NCI-H1105 treated with DMSO at 0.1 percent for 48 hours (cell line): ENCODE measurements at places on chromosomes 7 and 10.

DNA sequence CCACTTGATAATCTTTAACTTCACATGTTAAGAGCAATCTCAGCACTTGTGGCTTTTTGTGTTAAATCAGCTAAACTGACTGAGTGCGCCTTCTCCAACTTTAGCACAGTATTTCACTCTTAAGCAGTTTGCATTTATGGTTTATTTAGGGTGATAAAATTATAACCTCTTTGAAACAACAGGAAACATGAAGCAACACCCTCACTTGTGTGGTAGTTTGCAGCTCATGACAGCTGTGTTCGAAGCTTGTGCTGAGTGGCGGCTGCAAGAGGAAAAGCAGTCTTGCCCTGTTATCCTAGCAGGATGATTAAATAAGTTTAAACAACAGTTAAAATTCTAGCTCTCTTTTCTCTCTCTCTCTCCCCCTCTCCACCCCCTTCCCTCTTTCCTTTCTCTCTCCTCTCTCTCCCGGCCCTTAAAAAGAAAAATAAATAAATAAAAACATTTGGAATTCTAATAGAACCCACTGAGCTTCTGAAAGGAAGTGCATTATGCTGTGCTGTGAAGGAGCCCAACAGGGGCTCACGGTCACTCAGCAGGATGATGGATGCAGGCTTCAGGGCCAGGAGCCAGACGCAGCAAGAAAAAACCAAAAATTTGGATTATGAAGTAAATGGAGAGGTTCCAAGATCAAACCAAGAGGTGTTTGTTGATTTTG lies 25.2 kb downstream of the OGDH start:
- no peak for DNase-seq

GRCh38 chr10:103576076-103576471 lies 82.6 kb downstream of the NEURL1 start:
- no peak for DNase-seq

DNA sequence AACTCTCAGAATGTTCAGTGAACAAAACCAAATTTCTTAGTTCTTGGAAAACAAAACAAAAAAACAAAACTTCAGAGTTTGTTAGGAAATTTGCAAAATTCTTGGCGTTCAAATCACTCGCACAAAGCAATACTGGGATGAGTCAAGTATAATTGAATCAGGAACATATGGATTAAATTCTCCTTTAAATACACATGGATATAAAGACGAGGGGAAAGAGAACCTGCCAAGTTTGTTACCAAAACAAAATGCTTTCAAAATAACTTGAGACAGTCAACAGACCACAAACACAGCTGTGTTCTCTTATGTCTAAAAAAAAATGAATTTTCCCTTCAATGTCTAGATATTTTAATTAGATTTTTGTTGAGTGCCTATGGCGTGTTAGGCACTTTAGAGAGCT lies 93.5 kb upstream of the MPP7 start:
- DNase-seq: no peak

GRCh38 chr7:100430493-100431285 lies 1.1 kb downstream of the MEPCE start:
- no peak for DNase-seq

DNA sequence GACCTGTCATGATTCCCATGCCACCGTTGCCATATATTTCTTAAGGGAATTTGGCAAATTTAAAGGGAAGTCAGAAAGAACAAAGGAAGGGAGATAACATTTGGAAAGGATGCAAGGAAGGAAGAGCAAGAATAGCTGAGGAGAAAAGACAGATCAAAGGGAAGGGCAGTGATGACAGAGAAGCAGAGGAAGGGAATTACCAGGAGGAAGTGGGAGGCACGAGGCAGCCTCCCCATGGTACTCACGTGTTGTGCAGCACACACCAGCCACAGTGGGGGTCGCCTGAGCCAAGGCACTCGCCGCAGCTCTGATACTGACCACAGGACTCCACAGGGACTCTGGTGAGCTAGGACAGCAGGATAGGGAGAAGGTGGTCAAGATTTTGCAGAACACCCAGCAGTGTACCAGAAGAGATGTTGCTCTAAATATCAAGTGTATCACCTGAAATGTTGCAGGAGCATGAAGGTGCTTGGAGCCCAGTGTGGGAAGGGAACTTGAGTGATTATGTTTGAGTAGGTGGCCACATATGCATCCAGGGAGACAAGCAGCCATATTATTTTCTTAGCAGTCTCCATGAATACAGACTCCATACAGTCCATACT lies 335.3 kb downstream of the PLXNA4 start:
- no peak for DNase-seq

DNA sequence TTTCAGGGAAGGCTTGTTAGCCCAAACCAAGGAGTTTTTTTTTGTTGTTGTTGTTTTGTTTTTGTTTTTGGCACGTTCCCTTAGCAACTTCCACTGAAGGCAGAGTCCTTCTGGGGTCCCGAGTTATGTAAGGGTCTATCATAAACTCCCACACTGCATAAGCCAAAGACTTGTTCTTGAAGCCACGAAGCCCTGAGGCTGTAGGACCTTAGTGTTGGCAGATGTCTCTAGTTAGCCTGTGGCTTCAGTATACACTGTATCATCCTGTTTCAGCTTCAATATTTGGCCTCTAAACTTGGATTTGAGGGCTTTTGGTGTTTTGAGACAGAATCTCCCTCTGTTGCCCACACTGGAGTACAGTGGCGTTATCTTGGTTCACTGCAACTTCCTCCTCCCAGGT lies 13.6 kb downstream of the KPNA7 start:
- DNase-seq: no peak

GRCh38 chr10:95314192-95314918 lies 23.6 kb upstream of the PDLIM1 start:
- DNase-seq: no peak

DNA sequence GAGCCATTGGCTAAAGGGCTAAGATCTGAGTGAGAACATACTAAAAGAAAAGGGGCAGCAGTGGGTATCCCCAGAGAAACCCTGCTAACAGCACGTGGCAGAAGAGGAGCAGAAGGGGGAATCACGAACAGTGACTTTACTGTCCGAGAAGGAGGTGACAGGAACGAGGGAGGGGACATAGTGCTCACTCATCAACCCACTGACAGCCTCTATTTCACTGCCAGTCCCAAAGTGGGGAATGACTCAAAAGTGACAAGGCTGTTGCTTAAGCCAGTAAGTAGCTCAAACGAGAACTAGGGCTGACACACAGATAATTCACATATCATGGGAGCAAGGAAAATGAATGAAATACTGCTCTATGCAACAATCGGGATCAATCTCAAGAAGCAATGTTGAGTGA lies 92.7 kb downstream of the RSU1 start:
- no peak for DNase-seq

GRCh38 chr7:15068324-15068723 lies 165.8 kb upstream of the DGKB start:
- no peak for DNase-seq

DNA sequence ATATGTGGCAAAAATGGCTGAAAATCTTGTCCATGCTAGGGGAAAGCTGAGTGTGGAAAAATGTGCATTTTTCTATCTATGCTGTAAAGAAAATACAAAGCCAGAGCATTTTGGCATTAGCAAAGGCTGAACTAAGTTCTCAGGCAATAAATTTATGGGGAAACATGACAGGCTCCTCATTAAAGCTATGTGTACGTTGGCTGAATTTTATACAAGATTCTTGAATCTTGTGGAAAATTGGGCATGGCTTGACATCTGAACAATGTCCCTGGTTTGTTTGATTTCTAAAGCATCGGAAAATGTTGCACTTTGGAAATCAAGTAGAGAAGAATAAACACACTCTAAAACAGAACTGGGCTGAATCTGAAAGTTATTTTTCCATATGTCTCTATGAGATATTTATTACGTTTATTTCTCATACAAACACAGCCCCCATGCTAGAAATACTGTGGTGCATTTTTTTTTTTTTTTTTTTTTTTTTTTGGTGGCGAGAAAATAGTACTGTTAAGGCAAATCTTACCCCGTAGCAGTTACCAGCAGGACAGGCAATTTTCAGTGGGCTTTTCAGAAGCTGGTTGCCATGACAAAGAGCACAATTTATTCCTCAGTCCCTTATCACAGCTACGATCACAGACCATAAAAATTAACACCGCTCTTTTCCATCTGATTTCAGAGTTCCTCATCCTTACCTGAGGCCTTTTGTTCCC lies 16.9 kb downstream of the CPA1 start:
- DNase-seq: peak; percentile 96

DNA sequence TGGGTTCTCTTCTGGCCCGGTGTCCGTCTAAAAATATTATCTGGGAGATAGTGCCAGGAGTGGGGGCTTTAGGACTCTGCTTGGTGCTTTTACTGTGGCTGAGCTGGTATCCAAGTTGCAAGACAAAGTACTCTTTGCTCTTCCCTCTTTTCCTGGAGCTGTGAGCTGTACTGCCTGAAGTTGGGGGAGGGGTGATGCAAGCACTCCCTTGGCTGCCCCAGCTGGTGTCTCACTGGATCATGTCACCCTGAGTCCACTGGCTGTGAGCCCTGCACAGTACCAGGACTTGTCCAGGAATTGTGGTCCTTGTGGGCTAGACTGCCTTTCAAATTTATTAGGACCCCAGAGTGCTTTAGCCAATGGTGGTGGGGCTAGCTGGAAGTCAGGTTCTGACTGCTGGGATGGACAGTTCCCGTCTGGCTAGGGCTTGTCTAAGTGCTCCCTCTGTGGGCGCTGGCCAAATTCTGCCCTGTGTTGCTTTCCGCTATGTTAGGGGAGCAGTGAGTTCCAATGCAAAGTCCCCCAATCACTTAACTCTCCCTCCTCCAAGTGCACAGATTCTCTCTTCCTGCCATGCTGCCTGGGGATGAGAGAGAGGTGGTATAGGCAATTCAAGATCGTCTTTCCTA lies 13.1 kb downstream of the CC2D2B start:
- DNase-seq: no peak

GRCh38 chr7:130622866-130623265 lies 45.7 kb downstream of the COPG2 start:
- no peak for DNase-seq

GRCh38 chr10:132489704-132490534 lies 47.7 kb upstream of the INPP5A start:
- no peak for DNase-seq

DNA sequence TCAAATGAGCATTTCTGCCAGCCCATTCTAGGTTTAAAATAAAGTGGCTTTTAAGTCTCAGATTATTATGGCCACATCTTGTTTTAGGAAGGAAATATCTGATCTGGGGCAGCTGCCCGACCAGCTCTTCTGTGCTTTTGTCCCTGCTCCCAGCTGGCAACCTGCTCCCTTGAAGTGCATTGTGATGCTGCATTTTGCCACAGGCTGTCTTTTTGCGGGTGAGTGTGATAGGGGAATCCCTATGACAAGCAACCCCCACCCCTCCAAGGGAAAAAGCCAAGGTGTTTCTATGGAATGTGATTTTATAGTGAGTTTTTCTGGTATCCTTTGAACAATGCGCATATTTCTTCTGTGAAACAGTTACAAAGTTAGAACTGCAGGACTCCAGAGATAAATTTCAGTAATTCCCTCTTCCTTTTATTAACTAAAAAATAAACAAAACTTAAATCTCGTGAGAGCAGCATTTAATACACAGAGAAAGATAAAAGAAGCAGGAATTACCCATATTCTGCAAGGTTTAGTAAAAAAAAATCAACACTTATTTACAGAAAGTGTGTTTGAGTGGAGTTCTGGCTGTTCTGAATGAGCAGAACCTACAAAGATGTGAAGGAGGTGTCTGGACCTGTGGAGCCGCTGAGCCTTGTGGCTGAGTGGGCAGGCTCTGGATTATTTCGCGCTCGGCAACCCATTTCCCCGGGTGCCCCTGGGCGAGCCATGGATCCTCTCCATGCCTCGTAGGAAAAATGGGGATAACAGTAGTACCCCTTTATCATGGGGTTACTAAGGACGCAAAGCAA lies 10.1 kb upstream of the HPS1 start:
- DNase-seq: no peak

DNA sequence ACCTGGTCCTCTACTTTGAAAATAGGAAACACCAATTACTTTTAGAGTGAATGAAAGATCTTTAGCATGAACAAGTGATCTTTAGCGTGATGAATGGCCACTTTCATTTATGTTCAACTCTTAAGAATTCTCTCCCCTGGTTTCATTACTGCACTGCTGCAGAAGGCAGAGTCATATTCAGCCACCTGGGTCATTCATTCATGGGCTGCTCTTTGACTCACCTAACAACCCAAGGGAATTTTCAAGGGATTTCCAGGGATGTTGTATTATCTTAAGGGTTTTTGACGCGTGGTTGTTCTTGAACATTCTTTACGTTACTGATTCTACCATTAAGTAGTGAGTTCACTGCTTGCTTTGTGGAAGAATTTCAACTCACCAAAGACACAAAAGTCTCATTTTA lies 87.3 kb upstream of the STK17A start:
- no peak for DNase-seq
